Activated T-cell treated with anti-CD3 and anti-CD28 coated beads for 1 hour (primary cell): ENCODE measurements at places on chromosomes 12 and 14.
A peak's percentile ranks its signal among the peaks of the same experiment; 100 is the strongest.

GRCh38 chr12:128056136-128056801, 210.7 kb upstream of the TMEM132C start:
- DNase-seq, result no peak

- DNase-seq, result no peak
These were observed 214.7 kb downstream of the PDZRN4 start for GRCh38 chr12:41402801-41403200.

GRCh38 chr12:12209675-12210074, 57.2 kb downstream of the LRP6 start:
- no peak for DNase-seq

- no peak for DNase-seq
These were observed 872.0 kb upstream of the FLRT2 start for GRCh38 chr14:84657911-84658310.

DNA sequence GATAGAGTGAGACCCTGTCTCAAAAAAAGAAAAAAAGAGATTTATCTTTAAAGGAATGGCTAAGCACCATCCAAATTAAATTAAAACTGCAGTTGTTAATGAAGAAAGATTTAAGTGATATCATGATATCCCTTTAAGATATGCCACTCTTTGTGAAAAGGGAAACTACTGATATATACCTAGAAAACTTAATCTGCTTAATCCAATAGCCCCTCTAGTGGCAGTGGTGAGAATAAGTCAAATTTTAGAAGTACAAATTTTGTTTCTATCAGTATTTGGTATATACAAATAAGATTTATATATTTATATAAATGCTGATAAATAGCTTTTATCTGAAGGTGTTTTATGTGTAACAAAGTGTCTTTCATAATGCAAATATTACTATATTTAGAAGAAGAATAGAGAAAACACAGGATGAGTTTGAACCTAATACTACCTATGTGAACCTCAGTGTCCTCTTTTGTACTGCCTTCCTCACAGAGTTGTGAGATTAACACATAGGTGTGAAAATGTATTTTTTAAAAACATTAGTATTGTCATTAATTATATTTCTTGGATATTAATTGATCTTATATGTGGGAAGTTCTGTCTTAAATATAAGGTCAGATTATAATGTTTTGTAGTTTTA, 51.4 kb upstream of the GARIN2 start:
- no peak for DNase-seq

DNA sequence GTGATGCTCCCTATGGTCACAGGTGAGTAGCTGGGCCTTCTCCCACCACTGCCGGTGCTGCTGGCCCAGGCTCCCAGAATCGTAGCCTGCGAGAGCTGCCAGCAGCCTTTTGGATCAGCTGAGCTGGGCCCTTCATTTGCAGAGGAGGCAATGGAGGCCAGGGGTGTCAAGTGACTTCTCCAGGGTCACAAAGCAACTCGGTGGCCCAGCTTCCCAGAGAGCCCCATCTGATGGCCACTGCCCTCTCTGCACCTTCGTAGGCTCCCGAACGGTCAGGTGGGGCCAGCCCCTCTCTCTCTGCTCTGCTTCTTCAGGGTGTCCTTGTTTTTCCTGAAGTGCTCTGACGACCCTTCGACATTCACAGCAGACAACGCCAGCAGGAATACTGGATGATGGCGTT, 4.6 kb downstream of the KRT80 start:
- no peak for DNase-seq

- DNase-seq, result peak; percentile 31
These were observed 13.8 kb downstream of the PRPF40B start for GRCh38 chr12:49636979-49637755.

- no peak for DNase-seq
These were observed 353.0 kb downstream of the RAD51B start for GRCh38 chr14:68172627-68173026.

GRCh38 chr14:55347040-55347439, 64.6 kb downstream of the ATG14 start:
- no peak for DNase-seq

DNA sequence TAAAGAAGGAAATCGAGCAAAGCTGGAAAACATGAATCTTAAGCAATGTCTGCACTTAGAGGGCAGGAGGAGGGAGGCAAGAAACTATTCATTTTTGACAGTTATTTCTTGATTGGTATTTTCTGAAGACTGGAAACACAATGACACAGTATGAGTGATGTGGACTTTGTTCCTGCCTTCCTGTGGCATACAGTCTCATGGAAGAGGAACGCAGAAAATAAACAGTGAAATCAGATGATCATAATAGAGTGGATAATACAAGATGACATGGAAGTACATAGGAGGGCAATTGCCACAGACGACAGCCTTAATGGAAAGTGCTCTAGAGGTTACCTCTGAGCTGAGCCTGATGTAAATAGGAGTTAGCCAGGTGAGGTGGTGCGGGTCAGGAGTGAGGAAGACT, 140.4 kb upstream of the MAX start:
- DNase-seq, result no peak

GRCh38 chr14:104267895-104268294, 129.5 kb downstream of the KIF26A start:
- DNase-seq, result no peak

DNA sequence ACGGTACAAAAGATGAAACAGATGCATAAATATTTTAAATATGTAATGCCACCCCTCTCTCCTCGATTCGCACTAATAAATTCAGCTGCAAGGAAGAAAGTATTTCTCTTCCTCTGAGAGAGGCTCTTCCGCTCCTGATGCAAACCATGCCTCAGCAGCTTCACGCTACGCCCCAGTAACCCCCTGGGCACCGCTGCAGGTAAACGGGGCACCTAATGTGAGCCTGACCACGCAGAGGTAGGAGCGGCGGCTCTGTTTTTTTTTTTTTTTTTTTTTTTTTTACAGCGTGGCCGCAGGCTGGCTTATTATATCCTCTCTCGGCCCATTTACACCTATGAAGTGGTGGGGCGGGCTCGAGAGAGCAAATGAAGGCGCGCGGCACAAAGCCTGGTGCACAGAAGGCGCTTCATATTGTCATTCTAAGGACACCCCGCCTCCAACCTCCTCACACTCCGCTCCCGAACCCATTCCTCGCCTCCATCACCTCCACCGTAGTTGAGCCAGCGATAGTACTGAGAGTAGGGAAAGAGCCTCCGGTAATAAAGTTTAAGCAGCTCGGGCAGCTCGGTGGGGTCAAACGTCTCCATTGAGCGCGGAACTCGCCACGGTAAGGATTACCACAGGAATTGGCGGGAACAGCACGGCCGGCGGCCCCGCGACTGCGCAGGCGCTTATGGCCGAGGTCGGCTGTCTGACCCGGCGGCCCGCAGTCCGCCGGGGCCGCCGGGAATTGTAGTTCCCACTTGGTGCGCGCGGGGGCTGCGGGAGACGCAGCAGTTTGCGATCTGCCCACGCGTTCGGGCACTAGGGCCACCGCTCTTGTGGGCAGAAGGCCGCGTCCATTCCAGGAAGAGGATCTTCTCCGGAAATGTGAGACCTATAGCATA, at the start of gene PRIM1:
Gene PRIM1 (minus strand): TSS at position 612 of the 887 bp plus-strand sequence. CDS start 25 bp downstream, at position 587.
- peak; percentile 71 for DNase-seq

GRCh38 chr14:20799456-20799891, 3.2 kb downstream of the RNASE1 start:
- no peak for DNase-seq

DNA sequence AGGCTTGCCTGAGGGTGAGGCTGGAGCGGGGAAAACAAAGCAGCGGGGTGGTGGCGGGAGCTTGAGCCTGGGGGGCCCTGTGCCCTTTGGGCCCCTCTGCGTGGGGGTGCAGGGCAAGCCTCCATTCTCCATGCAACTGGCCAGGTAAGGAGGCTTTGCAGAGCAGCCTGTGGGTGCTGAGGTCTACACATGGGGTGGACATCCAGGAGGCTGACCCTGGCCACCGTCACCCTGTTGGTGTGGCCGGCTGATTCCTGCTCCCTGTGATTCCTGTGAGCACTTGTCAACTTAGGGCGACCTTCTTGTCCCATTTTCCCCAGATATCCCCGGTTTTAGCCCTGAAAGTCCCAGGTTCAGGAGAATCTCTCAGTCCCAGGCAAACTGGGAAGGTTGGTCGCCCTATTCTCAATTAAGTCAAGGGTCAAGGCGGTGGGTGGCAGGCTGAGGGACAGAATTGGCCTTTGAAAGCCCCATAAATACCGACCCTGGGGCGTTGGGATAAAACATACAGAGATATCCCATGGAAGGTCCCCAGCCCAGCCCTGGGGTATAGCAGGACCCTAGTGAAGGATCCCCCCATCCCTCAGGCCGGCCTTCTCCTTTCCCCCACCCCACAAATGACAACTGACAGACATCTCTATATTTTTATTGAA, 70.5 kb downstream of the PRIMA1 start:
- DNase-seq, result no peak

GRCh38 chr12:68479261-68479895, 131.3 kb upstream of the RAP1B start:
- no peak for DNase-seq

GRCh38 chr14:99189201-99189801, 82.7 kb downstream of the BCL11B start:
- peak; percentile 41 for DNase-seq

DNA sequence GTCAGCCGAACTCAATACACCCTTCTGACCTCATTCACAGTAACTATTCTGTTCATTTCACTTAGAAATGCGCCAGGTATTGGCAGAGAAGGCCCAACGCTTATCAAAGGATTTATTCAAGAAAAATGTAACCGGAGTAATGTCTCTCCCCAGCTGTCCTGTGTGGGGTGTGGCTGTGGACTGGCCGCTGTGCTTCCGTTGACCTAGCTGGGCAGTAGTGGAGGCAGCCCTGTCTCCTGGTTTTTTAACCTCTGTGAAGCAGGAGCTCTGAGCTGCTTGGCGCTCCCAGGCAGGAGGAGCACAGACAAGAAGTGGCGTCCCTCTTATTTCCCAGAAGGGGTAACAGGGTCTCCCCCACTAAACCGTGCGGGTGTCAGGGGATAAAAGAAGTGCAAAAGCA, 85.2 kb downstream of the ESR2 start:
- DNase-seq, result no peak

- no peak for DNase-seq
These were observed 27.6 kb downstream of the TC2N start for GRCh38 chr14:91839749-91840148.

DNA sequence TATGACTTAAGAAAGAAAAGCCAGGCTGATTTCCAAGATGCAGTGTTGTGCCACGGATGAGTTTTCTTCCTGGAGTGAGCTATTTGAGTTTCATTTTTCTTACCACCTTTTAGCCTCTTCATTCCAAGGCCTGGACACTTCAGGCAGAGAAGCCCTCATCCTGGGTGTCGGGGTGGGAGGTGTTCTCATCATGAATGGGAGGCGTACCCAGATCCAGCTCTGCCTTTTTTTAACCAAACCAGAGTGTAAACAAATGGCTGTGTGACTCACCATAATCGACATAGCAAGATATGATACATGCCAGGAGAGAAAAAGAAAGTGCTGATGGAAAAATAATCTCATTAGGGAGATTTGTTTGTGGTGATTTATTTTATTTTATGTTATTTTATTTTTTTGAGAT, 79.9 kb downstream of the ARF6 start:
- DNase-seq, result peak; percentile 19

GRCh38 chr12:70605976-70606375, 31.3 kb downstream of the PTPRB start:
- no peak for DNase-seq

GRCh38 chr12:105337391-105337790, 6.9 kb downstream of the C12orf75 start:
- DNase-seq, result no peak

DNA sequence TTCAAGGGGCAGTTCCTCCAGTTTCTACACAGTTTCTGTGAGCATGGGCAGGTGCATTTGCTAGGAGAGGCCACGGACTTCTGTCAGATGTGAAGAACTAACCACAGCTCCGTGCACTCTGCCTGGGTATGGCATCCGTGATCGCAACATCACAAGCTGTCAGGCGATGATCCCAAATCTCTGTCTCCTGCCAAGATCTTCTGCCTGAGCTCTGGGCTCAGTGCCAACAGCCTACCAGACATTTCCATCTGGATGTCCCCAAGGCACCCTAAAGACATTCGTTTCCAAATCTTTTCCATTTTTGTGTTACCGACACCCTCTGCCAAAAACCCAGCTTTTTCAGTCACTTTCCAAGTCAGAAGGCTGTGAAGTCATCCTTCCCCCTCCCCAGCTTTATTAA, 292.1 kb downstream of the GLT1D1 start:
- no peak for DNase-seq

DNA sequence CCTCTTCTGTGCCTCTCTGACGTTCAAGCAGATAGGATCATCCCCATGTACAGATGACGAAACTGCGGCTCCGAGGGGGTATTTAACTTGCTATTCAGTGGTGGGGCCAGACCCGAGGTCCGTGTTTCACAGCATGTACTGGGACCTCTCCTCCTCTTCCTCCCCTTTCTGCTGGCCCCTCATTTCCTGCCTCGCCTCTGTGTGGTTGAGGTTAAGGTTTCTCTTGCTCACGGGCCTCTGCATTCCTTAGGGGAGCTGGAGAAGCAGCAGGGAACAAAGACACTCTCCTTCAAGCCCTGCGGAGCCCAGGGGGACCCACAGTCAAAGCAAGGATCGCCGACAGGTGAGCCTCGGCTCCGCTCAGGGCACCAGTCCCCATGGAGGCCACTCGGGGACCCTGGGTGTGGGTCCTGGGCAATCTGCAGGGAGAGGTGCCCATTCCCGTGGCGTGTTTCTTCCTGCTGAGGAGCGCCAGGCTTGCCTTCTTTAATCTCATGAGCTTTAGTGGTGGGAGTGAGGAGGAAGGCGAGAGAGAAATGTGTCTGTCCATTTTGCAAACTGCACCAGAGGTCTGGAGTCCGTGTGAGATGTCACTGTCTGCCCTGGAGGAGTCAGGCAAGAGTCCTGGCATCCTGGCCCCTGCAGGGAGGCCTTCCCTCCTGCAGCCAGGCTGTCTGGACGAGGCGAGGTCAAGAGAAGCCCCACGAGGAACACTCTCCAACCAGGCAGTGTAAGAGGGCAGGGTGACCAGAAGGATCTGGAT, 45.0 kb downstream of the SLC6A12 start:
- no peak for DNase-seq

- DNase-seq, result no peak
These were observed 5.1 kb upstream of the TUNAR start for GRCh38 chr14:95871531-95871930.

GRCh38 chr12:108573317-108573716, 10.9 kb downstream of the ISCU start:
- no peak for DNase-seq

GRCh38 chr14:87678624-87679023, 314.4 kb downstream of the GALC start:
- no peak for DNase-seq

GRCh38 chr14:85416771-85417170, 113.2 kb upstream of the FLRT2 start:
- DNase-seq, result no peak

DNA sequence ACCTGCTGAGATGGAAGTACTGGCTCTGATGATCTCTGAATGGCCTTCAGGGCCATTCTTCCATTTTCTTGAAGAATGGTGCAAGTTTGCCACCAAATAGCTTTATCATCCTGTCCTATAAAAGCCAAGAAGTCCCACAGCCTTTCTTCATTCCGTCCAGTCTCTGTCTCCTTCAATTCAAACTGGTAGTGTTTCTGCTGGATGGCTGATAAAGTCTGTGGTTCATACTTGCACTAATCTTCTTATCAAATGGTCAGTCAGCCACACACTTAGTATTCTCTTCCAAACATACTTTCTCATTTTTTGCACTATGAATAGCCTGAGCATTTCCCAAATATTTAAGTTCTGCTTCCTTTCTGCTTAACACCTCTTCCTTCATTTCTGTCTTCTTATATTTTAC, 39.4 kb upstream of the BEGAIN start:
- no peak for DNase-seq

GRCh38 chr12:30839643-30840220, 85.0 kb upstream of the CAPRIN2 start:
- no peak for DNase-seq
